Right hindlimb (tissue), 1 donor: ENCODE measurements at places on chromosomes 3 and 15.

DNA sequence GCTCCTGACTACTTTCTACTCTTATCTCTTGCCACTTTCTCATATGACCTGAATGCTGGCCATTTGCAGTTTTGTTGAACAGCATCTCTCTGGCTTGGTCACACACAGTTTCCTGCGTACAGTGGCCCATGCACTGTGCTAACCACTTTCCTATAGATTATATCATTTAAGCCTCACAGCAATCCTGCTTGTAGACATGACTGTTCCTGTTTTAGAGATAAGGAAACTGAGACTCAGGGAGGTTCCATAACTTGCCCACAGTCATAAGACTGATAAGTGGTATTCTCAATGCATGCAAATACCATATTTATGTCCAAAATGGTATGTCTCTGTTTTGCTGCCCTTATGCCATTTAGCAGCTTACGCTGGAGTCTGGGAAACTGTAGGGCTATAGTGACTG is 229.5 kb downstream of the NR1D2 start:
- DNase-seq: no peak

- DNase-seq: no peak
These were observed 7.5 kb downstream of the BMF start for GRCh38 chr15:40100947-40101905.

DNA sequence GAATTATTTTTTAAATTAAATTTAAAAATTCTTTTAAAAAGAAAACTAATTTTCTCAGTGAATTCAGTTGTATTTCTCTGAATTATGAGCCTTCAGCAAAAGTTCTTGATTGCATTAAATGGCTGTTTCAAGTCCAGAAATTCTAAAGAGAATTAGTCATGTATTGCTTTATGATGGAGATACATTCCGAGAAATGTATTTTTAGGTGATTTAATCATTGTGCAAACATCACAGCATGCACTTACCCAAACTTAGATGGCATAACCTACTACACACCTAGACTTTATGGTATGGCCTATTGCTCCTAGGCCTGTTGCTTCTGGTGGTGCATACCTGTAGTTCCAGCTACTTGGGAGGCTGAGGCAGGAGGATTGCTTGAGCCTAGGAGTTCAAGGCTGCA is 44.3 kb upstream of the GCNT3 start:
- no peak for DNase-seq

DNA sequence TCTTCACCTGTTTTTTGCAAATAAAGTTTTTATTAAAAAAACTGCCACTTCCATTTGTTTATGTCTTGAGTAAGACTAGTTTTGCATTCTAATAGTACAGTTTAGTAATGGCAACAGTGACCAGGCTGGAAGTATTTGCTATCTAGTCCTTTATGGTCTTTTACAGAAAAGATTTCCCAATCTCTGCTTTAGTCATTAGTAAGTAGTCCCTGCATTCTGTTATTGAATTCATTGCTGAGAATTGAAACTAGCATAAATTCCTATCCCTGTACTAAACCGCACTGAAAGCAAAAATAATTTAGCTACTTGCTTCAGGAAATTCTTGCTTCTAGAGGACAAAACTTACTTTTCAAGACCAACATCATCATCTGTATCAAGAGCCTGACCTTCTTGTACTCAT is 46.2 kb downstream of the CNTN6 start:
- DNase-seq: no peak
